ENCODE measurements at places on chromosomes 4 and X.

- no peak for DNase-seq
Measured at GRCh38 chr4:80189956-80190677, 7.2 kb upstream of the PRDM8 start.

DNA sequence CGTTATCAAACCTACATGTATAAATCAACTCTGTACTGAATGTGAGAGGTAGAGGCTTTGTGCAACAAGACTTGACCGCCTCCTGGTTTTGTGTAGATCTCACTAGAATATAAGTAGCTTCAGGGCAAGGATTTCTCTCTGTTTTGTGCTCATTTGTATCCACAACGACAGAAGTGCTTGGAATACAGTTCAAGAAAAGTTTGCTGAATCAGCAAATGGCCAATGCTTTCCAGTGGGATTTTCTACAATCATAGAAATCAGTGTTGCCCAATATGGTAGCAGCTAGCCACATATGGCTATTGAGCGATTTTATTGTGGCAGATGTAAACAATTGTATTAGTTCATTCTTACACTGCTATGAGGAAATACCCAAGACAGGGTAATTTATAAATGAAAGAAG is 127.4 kb downstream of the VCX3A start:
- no peak for DNase-seq

GRCh38 chr4:101239665-101240064 is 107.7 kb downstream of the PPP3CA start:
- DNase-seq = no peak

DNA sequence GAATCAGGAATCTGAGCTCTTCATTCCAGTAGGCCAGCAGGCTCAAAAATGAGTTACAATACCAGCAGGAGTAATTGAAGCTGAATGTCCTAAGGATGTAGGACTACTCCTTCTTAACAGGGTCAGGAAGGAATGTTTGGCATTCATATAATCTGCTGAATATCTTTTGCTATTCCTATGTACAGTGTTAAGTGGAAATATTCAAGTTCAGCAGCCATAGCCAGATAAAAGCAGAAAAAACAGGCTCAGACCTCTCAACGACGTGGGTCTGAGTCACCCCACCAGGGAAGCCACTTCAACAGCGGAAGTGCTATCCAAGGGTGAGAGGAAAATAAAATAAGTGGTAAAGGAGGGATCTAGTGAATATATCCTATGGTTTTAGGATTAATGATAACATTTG is 577.0 kb downstream of the SPOCK3 start:
- no peak for DNase-seq

GRCh38 chrX:37685381-37686359 is at the start of gene XK:
TSS of gene XK (plus strand) at chrX:37685791. CDS start at chrX:37685962, 171 bp downstream.
- peak; percentile 22 for DNase-seq

DNA sequence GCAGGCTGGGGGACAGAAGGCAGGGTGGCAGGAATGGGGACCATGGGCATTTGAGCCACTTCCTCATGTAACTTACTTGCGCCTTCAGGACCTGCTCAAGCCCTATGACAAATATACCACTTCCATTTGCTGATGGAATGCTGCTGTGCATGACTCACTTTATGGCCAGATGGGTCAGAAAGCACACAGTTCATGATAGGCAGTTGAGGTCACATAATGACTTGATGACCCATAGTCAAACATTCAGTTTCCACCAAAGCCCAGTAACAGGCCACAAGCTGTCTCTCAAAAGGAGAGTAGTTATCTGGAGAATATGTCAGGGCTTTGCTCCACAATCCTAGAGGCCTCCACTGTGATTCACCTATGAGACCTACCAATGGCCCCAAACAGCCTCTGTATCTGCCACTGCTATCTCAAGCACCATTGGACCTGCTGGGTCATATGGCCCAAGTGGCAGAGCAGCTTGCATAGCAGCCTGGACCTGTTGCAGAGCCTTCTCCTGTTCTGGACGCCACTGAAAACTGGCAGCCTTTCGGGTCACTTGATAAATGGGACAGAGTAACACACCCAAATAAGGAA is 5.3 kb upstream of the PAPSS1 start:
- DNase-seq = no peak

DNA sequence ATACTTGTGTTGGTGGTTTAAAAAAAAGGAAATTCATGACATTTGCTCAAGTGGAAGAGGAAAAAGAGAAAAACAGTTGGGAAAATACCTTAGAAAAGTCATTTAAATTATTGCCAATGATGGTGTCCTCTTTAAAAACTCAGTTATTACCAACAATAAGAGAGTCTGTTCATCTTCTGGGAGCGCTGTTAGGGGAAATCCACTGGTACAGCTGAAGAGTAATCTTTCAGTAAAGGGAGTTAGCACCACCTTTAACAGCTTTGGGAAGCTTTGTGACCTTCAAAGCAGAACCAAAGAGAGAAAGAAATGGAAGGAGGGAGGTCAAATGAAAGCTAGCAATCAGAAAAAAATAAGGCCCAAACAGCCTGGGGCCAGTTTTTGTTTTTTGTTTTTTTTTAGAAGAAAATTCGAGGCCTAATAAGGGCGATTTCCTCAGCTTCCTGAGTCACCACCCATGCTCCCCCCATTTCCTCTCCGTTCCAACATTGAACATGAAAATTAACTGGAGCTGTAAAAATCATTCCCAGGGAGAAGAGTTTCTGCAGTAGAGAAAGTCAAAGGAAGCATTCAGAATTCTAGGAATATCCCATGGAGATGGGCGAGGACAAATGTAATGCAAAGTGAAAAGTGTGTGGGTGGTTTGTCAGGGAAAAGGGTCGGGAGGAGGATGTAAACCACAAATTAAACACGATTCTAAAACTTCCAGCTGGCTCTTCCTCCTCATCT is 115.1 kb downstream of the SH3KBP1 start:
- DNase-seq = no peak

DNA sequence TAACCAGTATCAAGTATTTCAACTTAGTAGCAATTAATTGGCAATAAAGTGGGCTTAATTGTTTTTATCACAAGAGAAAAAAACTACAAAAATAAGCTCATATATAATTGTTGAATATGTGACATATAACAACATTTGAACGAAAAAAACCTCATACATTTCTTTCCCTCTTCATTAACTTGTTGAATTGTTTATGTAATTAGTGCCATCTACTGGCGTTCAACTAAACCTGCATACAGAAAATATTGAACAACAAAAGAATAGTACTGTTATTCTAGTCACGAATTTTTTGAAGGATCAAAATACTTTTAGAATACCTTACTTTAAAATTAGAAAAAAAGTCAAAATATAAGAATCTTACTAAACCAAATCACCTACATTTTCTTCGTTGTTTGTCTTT is 586.5 kb upstream of the FTHL17 start:
- peak; percentile 13 for DNase-seq

DNA sequence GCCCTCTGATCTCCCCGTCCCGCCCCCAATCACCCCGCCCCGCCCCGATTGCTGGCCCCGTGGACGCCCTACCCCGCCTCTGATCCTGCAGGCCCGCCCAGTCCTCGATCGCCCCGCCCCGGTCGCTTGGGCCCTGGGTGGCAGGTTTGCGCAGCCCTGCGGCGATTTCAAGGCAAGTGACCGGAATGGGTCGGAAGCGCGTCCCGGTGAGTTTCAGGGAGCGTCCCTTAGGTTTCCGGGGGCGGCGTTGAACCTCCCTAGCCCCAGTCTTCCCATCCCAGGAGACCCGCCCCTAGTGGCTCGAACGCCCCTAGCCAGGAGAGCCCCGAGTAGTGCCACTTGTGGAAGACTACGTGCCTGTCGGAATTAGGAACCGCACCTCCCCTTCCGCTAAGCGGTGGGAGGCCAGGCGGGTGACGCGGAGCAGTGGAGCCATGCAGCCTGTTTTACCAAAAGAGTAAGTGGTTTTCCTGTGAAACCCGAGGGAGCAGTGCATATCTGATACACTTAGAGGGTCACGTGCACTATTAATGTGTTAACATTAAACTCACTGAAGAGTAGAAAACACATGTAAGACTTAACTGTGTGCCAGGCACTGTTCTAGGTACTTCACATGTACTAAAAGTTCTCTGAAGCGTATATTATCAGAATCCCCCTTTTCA is 354 bp upstream of the TEC start:
- DNase-seq = peak; percentile 86

DNA sequence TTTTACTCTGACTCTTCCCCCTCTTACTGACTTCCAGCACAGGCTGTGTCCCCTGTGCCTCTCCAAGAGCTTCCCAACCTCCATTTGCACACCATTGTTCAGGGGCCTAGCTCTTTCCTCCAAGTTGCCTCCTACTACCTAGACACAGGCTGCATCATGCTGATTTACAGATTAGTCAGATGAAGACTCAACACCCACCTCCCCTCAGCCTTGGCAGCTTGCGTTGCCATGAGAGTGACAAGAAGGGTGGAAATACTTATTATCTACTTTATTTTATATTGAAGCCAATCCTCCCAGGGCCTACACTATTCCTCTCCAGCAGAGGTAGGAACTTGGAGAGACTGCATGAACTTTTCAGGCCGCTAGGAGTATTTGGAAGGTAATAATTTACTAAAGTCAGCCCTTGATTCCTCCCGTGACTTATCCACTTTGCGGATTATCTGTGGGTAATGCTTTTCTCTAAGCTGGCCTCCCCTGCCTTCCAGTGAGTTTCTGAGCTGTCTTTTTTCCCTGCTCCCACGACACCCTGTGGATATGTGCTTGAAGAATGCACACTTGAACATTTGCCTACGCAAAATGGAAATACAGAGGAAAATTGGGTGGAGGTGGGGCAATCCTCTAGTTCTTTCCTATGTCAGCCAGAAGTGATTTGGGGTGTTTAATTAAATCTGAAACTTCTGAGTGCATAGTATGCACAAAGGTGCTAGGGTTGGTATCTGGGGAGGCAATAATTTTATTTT is 74.1 kb upstream of the TMEM164 start:
- DNase-seq = no peak

DNA sequence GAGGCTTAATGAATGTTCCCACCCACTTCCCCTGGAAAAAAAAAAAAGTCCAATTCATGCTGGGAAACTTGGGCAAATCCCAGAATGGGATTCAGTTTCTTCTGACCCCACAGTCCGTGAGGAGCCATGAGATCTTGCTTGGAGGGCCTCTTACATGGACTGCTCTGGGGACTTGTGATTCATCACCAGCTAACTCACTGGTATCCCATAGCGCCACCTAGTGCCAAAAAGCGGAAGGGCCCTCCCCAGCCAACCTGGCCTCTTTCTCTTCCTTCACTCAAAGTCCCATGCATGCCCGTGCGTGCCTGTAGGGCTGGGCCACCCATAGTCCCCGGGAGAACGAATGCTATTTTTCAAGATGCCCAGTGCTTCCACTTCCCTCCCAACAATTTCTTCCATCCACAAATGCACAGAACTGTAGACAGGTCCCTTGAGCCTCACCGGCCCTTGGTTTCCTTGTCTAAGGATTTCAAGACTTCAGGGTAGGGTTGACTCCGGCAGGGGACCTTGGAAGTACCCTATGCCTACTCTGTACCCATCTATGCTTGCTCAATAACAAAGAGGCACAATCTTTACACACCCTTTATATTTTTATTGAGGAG is 5.1 kb downstream of the RTL5 start:
- peak; percentile 82 for DNase-seq

DNA sequence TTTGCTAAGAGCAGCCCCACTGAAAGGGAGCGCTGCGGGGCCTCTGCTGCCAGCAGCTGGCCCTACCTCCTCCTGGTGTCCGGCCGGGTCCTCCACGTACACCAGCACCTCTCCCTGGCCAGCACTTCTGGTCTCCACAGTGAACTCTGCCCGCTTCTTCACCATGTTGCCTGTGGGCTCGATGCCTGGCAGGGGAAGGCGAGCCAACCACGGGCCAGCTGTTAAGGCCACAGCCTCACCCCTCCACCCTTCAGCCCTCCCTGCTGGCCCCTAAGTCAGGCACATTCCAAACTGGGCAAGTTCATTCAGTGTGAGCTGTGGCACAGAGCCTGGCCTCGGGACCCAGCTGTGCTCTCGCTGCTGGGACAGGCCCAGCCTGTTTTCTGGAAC is 7.8 kb downstream of the FLNA start:
- no peak for DNase-seq

DNA sequence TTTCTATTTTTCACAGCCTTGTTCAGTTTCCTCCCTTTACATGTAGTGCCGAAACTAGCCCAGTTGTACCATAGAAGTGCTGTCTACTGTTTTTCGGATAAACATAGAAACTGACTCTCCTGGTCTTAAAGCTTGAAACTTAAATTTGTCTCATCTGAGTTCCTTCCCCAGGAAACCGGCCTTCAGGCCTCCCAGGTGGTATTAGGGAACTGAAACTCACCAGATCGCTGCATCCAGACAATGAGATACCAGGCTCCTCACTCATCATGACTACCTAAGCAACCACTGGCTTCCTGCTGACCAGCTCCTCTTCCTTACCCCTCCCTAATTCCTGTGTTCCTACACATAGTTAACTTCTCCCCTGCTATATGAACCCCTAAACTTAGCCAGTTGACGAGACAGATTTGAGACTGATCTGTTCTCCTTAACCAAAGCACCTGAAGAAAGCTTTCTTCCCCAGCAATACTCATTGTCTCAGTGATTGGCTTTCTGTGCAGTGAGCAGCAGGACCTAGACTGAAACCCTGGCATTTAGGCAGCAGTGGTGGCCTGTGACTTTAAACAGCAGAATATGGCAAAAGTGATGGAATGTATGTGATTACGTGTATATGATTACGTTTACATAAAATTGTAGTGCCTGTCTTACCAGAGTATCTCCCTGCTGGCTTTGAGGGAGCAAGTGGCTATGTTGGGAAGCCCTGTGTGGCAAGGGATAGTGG is 959.1 kb upstream of the LCORL start:
- no peak for DNase-seq

- DNase-seq = no peak
Measured at GRCh38 chr4:179285696-179286095, 1843.5 kb upstream of the AGA start.

DNA sequence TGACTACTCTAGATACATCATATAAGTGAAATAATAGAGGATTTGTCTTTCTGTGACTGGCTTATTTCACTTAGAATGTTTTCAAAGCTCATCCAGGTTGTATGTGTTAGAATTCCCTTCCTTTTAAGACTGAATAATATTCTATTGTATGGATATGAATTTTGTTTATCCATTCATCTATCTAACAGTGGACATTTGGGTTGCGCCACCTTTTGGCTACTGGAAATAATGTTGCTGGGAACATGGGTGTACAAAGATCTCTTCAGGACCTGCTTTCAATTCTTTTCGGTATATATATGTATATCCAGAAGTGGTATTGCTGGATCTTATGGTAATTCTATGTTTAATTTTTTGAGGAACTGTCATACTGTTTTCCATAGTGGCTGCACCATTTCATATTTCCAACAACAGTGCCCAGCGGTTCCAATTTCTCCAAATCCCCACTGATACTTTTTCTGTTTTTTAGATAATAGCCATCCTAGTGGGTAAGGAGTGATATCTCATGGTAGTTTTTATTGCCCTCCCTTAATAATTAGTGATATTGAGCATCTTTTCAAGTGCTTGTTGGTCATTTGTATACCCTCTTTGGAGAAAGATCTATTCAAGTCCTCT is 3.4 kb upstream of the SCD5 start:
- no peak for DNase-seq

- no peak for DNase-seq
Measured at GRCh38 chr4:41070516-41071281, 143.6 kb downstream of the APBB2 start.

- DNase-seq = no peak
Measured at GRCh38 chr4:76192236-76192635, 21.4 kb downstream of the SCARB2 start.

GRCh38 chrX:136856551-136856950 is 24.0 kb downstream of the RBMX start:
- DNase-seq = no peak

Data from activated CD4-positive, alpha-beta T cell treated with anti-CD3 and anti-CD28 coated beads, Interleukin-2, Interleukin-4, amounts not matched to agents 100 ng/mL and 50 ng/mL, durations not matched to agents 16 hours and 8 hours (primary cell).